NCI-H69 (cell line): ENCODE measurements at places on chromosomes 5 and 9.

GRCh38 chr5:177094224-177095087 is 7.7 kb downstream of the FGFR4 start:
- DNase-seq, result peak; percentile 53

- peak; percentile 26 for DNase-seq
These were observed 553.1 kb downstream of the ZNF608 start for GRCh38 chr5:124193371-124193789.

DNA sequence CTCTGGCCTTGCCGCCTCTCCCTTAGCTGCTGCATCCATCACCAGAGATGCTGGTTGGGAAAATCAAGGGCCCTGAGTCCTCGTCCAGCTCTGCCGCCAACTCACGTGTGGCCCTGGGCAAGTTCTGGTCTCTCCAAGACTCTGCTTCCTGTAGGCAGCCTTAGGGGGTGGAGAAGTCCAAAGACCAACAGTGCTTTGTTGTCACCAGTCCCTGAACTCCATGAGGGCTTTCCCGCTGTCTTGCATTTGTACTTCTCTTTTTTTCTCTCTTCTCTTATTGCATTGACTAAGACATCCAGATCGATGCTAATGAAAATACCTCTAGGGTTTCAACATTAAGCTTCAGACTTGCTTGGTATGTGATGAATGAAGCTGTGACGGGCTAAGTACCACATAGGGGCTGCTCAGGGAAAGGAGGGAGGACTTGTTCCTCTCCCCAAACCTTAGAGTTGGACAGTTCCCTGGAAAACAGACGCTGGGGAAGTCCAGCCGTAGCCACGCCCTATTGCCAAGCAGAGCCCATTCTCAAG is 63.7 kb upstream of the STXBP1 start:
- no peak for DNase-seq

- DNase-seq, result no peak
These were observed 73.5 kb downstream of the WWC1 start for GRCh38 chr5:168364750-168365550.

DNA sequence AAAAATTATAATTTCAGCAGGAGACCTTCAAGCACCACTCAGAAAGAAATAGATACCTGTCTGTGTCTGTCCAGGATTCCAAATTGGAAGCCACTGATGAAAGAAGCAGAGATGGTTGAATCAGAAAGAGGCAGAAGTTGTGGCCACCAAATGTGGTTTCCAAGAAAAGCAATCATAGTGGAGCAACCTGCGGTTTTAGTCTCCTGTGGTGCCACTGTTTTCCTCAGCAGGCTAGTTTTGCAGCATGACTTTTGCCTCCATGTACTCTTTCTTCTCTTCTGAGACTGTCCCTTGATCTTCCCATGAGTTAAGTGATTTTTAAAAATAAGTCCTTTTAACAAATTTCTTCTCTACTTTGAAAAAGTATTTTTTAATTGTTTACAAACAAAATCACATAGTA is 535.8 kb downstream of the CYLC2 start:
- DNase-seq, result peak; percentile 50

GRCh38 chr5:80208381-80208780 is 47.5 kb downstream of the SERINC5 start:
- DNase-seq, result no peak
